Left renal cortex interstitium (tissue), 4 donors: ENCODE measurements at places on chromosomes 16 and 17.

GRCh38 chr17:60159479-60159866 lies 9.7 kb downstream of the CA4 start:
- DNase-seq, result no peak

- DNase-seq, result no peak
These were observed 12.8 kb upstream of the PRR14 start for GRCh38 chr16:30637944-30638343.

DNA sequence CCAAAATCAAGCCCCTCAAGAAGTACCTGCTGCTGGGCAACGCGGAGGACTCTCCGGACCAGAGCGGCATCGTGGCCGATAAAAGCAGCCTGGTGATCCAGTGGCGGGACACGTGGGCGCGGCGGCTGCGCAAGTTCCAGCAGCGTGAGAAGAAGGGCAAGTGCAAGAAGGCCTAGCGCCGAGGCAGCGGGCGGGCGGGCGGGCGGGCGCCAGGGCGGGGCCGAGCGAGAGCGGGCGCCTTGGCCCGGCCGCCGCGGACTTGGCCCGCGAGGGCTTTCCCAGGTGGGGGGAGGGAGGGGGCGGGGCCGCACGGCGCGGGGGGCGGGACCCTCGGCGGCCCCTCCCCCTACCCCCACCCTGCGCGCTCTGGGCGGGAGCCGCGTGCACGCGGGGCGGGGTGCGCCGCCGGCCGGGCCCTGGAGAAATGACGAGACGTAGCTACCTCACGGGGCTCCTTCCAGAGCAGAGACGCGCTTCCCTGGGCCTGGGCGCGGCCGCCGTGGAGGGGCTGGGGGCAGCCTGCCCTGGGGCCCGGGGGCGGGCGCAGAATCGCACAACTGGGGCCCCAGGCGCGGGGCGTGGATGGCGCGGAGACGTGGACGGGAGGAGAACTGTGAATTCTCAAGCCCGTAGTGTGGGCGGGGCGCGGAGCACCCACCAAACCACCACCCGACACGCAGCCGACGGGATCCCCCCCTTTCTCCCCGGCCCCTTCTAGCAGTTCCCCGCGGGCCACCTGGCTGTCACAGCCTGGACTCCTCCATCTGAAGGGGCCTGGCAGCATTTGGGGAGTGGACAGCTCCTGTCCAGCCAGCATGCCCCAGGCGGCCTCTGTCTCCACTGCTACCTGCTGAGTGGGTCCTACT lies 218.7 kb downstream of the NTN1 start:
- no peak for DNase-seq

- no peak for DNase-seq
These were observed 189.4 kb downstream of the WWOX start for GRCh38 chr16:78288888-78289287.

- DNase-seq, result no peak
These were observed 96.5 kb downstream of the GOSR1 start for GRCh38 chr17:30573603-30574175.
